Stimulated activated CD4-positive, alpha-beta T cell treated with anti-CD3 and anti-CD28 coated beads, Interleukin-12 subunit alpha, Interleukin-12 subunit beta, amount 100 ng/mL, for 4 hours (primary cell): ENCODE measurements at places on chromosomes 7 and 10.

- DNase-seq, result no peak
Measured at GRCh38 chr10:73850863-73851461, 23.4 kb downstream of the CAMK2G start.

DNA sequence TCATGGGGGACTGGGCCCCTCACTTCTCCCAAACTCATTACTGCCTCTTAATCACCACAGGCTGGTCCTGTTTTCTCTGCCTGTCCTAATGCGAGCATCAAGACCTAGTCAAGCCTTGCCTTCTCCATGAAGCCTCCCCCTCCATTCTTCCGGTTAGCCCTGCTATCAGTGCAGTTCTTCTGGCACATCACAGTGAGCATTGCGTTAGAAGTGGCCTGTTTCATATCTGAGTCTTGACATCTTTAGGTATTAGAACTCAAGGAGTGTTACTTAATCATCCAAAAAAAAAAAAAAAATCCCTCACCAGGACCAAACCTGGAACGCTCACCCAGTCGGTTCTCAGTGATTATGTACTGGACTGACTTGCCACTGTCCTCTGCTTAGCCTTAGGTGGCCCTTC, 17.4 kb downstream of the SNX10 start:
- no peak for DNase-seq

DNA sequence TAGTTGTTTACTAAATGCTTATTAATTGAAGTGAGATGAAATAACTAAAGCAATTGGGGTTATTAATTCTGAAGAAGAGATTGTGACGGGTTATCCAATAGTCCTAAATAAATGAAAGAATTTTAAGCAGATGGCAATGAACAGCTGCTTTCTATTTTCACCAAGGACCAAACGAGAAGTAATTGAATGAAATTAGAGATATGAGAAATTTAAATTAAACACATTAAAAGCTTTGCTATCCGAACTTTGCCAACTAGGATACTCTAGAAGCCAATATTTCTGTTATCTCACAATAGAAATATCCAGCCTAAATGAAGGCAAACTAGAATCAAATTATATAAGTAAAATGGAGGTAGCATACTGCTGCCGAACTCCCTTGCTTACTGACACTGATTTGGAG, 103.2 kb downstream of the GPR37 start:
- no peak for DNase-seq

GRCh38 chr10:6988654-6989053, 408.6 kb upstream of the PRKCQ start:
- DNase-seq, result no peak

- no peak for DNase-seq
Measured at GRCh38 chr10:117448802-117449201, 73.6 kb upstream of the PDZD8 start.

DNA sequence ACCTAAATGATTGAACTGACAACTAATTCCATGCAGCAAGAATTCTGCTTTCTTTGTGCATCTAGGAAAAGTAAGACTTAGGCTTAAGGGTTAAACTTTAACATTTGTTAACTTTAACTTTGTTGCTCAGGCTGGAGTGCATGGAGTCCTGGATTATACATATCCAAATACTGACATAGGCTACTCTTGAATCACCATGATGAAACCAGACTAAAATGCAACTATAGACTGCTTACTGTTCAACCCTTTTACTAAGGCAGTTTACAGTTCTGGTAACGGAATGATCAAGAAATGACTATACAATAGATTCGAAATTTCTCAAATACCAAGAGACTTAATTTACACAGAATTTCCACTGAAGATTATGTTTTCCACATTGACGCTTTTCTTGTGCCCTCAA, 52.0 kb downstream of the PUS7 start:
- no peak for DNase-seq

GRCh38 chr7:40297741-40298311, 163.0 kb downstream of the SUGCT start:
- no peak for DNase-seq

DNA sequence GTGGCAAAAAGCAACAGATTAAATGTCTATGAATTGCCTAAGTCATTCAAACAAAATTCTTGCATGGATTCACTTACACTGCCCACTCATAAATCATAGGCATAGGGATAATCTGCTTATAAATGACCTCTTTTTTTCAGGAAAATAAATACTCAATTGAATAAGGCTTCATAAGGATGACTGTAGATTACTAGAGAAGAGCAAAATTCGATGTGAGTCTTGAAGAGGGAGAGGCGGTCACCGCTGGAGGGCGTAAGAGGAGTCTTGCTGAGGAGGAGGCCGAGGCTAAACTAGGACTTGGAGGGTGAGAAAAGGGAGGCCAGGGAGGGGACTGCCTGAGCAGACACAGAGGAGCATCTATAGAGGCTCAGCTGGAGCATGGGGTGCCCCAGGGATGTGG, 135.4 kb upstream of the RSU1 start:
- no peak for DNase-seq

GRCh38 chr7:96285579-96285978, 36.3 kb downstream of the SLC25A13 start:
- no peak for DNase-seq

DNA sequence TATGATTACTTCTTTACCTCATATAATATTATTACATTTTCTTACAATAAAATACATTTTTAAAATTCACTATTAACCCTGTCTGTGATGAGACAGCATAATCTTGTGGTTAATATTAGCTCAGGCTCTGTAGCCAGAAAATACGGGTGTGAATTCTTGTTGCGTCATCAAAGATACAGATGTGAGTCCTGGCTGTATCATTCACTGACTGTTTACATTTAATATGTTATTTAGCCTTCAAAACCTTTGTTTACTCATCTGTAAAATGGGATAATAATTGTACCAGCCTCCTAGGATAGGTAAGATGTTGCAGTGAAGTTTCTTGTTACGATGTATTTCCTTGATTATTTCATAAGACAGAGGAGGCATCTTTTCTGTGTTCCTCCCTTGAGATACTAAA, 184.7 kb upstream of the PRPS1L1 start:
- DNase-seq, result no peak

- DNase-seq, result peak; percentile 12
Measured at GRCh38 chr7:66921396-66921917, 432 bp downstream of the TMEM248 start.

- DNase-seq, result no peak
Measured at GRCh38 chr7:104010052-104010909, 20.8 kb upstream of the RELN start.

DNA sequence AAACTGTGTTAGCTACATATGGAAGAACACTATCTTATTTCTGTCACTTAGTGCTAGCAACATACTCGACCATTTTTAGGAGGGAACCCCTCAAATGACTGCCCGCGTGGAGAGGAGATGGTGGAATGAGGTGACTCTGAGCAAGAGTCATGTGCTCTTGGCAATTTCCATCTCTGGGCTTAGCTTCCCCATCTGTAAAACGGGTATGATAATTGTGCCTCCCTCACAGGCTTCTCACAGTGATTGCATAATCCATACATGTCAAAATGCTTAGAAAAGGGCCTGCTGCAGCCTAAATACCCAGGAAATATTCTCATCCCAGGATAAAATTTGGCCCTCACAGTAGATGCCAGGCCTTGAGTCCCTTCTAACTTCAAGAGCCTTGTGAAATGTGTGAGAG, 86.6 kb downstream of the WDFY4 start:
- DNase-seq, result no peak

GRCh38 chr7:22481726-22482125, 18.3 kb downstream of the STEAP1B start:
- DNase-seq, result no peak

GRCh38 chr7:44639671-44640321, 33.4 kb downstream of the OGDH start:
- DNase-seq, result no peak

GRCh38 chr7:72190919-72191318, 221.2 kb downstream of the CALN1 start:
- DNase-seq, result no peak

- no peak for DNase-seq
Measured at GRCh38 chr7:27953777-27954176, 213.8 kb downstream of the TAX1BP1 start.

DNA sequence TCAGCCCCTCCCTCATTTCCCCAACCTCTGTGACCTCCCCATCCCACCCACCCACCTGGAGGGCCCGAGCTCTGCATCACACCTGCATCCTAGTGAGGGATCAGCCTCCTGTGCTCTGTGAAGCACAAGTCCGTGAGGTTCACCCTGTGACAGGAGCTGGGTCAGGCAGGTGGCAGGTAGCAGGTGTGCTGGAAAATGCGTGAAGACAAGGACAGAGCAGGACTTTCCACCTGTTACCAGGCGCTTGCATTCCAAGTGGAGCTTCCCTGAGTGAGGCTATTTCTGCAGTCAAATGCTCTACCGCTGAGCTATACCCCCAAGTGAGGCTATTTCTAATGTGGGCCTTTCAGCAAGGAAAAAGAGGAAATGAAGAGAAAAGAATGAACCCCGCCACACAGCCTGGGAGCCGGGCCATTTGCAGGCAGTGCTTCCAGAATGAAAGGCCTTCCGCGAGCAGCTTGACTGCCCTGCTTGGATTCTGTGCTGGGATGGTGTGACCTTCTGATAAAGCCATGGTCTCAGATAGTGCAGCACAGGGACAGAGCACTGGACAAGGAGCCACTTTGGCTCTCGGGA, 13.3 kb upstream of the CPXM2 start:
- DNase-seq, result no peak

GRCh38 chr7:11492307-11492706, 339.7 kb downstream of the THSD7A start:
- DNase-seq, result no peak

GRCh38 chr10:129662426-129662825, 195.4 kb downstream of the MGMT start:
- DNase-seq, result no peak

GRCh38 chr10:100728928-100729861, 16.2 kb upstream of the PAX2 start:
- DNase-seq, result no peak

DNA sequence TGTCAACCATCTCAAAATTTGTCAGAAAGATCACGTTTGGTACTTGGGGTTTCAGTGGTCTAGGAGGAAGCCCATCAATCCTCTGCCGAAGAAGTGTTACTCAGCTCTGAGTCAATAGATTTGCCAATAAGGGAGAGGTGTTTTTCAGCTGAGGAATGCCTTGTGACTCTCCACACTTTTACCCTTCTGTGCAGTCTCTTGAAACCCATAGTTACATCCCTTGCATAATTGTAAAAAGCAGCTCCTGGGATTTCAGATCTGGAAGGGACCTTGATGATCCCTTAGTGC, 47.5 kb downstream of the INSYN2A start:
- no peak for DNase-seq

GRCh38 chr7:99193527-99194220, 14.2 kb downstream of the KPNA7 start:
- DNase-seq, result no peak

- DNase-seq, result peak; percentile 19
Measured at GRCh38 chr10:97713339-97713825, at the start of gene MARVELD1. MARVELD1 (plus strand) TSS chr10:97713730; CDS start chr10:97713877, 147 bp downstream.

GRCh38 chr7:78673272-78673671, 780.2 kb downstream of the MAGI2 start:
- DNase-seq, result no peak

- no peak for DNase-seq
Measured at GRCh38 chr7:91046322-91047089, 217.7 kb upstream of the FZD1 start.

DNA sequence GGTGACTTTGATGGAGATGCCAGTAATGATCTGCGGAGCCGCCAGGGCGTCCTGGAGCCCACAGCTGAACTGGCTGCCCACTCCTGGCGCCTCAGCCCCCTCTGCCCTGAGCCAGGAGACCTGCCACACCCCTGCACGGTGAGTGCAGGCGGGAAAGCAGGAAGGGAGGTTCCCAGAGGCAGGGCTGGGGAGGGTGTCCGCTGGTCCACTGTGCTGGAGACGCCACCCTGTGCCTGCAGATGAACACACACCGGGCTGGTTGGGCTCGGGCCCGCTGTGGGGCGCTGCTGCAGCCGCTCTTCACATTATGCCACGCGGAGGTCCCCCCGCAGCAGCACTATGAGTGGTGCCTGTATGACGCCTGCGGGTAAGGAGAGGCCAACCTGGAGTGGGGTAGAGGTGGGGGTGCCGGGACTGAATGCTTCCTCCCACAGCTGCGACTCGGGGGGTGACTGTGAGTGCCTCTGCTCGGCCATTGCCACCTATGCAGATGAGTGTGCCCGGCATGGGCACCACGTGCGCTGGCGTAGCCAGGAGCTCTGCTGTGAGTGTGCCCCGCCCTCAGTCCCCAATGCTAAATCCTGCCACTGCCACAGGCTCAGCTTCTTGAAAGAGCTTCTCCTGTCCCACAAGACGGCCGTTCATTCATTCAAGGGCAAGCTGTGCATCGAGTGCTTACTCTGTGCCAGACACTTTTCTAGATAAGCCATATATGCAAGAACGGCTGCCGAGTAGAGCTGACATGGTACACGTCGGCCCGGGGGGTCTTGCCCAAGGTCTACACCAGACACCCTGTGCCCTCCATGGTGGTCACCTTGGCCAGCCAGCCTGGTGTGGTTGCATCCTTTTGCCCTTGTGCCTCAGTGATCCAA, 14.3 kb upstream of the ZNF467 start:
- DNase-seq, result no peak

DNA sequence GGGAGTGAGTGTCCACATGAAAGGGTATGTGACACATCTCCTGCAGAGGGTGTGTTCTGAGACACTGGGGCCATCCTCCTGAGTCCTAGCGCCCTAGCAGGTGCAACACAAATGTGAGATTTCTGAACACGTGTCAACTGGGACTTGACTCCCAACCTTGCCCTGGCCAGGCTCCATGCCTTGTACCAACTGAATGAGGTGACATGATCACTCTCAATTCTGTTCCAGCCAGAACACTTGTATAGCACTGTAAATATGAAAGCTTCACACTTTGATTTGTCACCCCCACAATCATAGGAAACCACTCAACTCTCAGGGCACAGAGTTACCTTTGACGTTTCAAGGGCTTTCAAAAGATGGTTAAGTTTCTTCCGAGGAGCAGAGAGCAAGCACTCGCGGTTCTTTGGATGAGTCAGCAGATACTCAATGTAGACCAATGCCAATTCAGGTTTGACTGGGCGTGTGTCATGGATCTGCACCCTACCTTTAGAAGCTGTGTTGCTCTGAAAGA, 48.6 kb downstream of the NCAPG2 start:
- DNase-seq, result peak; percentile 32

GRCh38 chr7:36464271-36464670, 74.6 kb downstream of the ANLN start:
- no peak for DNase-seq

GRCh38 chr10:62745581-62745980, 58.9 kb upstream of the ADO start:
- no peak for DNase-seq

DNA sequence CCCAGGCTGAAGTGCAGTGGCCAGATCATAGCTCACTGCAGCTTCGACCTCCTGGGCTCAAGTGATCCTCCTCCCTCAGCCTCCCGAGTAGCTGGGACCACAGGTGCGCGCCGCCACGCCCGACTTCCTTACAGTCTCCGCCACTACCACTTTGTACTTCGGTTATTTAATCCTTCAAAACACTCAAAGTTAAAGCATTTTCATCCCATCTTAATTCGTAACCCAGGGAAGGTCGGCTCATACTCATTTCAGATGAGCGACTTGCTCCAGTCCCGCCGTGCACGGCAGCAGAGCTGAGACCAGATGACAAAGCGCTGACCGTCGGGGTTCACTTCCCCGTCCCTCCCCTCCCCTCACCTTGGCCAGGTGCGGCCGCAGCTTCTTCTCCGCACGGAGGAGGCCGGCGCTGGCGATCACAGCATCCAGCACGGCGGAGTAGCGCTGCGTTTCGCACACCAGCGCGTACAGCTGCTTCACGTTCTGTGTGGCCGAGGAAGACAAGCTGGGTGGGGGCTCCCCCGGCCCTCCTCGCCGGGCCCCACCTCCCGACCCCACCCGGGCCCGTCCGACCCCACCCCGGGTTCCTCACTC, 457 bp downstream of the NSUN5 start:
- DNase-seq, result no peak
